ENCODE measurements at places on chromosomes 7 and 10.

- DNase-seq: no peak
Observed at GRCh38 chr10:30791197-30791611, 161.7 kb upstream of the LYZL2 start.

DNA sequence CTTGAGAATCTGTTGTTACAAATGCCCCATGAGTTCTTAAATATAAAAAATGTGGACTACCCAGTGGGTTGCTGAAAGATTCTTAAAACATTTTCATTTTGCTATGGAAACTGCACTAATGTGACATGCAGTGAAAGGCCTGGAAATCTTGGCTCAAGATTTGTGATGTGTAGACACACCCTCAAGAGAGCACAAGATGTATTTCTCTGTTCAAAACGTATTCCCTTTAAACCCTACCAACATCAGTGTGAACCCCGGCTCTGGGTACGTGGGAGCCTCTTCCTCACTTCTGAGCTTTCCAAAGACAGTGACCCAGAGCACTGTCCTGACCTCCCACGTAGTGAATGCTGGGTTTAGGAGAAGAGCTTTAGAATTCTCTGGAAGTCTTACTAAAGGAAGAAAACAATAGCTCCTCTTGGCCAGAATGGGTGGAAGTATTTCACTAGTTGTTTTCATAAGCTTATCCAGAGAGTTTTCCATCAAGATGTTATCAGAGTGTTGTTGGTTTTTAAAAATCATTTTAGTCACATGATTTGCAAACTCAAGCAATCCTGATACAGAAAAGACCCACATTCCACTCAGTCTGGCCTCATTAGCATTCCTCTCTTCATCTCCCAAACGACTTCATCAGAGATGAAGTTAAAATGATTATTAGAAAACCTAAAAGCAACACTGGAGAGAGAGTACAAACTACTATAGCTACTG, 81.5 kb upstream of the AFAP1L2 start:
- DNase-seq: no peak

GRCh38 chr10:63355682-63356081, 110.1 kb downstream of the JMJD1C start:
- no peak for DNase-seq

GRCh38 chr10:96244354-96244753, 27.0 kb downstream of the BLNK start:
- no peak for DNase-seq

All from AG20443 (cell line).